ENCODE measurements at places on chromosomes 3 and 15.

DNA sequence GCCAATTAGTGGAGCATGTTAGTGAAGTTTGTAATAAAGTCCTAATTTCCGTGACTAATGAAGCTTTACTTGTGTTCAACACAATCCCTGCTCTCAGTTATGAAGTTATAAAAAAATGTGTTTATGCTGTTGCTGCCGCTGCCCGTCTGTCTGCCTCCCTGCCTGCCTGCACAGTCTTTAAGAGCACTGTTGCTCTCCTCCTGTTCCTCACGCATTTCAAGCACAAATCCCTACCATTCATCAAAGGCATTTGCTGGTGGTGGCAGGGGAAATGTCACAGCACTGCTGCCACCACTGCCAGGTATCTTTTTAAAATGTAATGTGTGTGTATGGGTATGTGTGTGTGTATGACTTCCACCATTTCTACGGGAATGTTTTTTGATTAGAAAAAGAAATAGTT, 58.8 kb downstream of the CACNA1D start:
- DNase-seq: no peak

GRCh38 chr3:9416139-9416780, 18.8 kb downstream of the SETD5 start:
- DNase-seq: no peak

DNA sequence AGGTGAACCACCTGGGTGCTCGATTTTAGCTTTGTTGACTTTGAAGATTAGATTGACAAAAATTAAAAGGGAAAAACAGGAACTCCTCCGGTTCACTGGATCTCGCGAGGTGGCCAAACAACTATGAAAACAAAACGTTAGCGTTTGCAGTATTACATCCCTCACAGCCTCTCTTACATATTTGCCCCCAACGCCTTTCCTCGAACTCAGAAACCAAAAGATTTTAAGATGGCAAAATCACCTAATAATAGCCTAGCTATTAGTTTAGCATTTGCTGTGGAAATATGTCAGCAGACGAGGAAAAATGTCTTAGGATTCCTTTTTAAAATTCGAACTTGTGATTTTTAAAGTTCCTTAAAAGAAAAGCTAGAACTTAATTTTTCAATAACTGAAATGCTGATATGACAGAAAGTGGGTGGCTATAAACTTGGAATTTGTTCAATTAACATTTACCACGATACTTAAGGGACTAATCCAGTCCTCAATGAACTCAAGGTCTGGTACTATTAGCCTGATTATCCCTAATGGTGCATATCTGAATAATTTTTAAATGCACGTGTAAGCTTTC, 491 bp upstream of the SENP7 start:
- no peak for DNase-seq

DNA sequence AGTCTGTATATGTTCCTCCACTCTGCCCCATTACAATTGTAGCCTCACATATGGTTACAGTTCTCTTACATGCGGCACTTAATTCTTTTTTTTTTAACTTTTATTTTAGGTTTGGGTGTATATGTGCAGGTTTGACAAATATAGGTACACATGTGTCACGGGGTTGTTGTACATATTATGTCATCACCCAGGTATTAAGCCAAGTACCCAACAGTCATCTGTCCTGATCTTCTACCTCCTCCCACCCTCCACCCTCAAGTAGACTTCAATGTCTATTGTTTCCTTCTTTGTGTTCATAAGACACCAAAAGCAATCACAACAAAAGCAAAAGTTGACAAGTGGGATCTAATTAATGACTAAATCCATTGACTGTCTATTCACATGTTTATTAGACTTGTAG, 144.6 kb upstream of the TP63 start:
- DNase-seq: no peak

DNA sequence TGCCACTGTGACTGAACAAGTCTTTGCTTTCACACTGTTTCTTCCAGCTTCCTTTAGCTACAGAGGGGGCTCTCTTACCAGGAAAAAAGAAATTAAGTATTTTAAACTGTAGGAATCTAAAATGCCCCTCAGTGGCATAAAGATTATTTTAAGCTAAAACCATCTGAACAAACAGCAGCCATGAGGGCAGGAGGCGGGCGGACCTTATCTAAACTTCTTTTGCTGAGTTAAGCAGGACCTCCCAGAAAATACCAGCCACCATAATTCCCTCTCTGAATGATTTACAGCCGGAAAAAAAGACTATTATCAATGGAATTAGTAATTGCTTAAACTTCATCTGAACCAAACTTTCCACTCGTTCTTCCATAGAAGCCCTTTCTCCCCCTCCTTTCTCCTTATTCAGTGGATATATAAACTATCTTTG, 5.2 kb upstream of the TOPAZ1 start:
- no peak for DNase-seq

- no peak for DNase-seq
Measured at GRCh38 chr3:187340578-187340977, 27.6 kb upstream of the RTP4 start.

DNA sequence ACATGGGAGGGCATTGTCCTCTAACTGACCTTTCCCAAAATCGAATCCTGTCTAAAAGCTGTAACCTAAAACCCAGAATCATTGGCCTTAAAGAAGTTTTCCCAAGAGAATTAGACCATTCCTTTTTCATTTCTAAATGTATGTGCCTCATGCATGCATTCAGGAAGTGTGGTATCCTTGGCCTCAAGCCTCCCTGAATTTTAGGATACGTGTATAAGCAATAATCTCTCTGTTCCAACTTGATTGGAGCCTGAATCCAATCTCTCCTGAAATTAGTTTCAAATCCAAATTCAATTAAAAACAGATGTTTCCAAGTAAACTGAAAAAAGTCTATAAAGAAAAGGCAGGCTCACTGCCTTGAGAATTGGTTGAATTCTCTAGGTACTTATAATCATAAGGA, 86.0 kb upstream of the VEPH1 start:
- DNase-seq: no peak

- no peak for DNase-seq
Measured at GRCh38 chr3:191492601-191493000, 31.6 kb downstream of the PYDC2 start.

DNA sequence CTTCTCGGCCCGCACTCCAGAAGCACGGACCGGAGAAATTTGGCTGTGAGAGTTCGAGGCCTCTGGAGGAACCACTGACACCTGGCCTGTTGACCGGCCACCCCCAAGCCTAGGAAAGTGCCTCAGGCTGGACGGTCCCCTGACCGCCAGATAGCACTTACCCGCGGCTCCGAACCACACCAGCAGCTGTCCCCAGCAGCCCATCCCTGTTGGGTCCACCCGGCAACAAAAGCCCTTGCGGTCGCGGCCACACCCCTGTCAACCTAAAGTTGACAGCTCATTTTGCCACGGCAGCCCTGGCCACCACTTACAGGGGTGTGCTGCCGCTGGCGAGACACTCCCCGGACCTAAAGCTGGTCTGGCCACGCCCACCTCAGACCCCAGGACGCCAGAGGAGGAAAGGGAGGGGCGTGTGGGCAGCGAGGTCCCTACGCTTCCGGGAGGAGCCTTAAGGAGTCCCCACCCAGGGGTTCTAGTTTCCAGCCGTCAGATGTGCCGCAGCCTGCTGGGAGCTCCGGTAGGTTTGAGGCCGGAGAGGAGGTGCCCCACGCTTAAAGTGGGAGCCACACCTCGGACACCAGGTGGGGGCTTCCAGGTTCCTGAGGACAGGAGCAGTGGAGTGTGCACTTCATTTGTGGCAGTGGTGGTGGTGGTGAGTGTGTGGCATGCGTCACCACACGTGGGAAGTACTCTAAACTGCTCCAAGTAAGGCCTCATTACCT, at the start of gene LTK:
LTK (minus strand) TSS at position 322 of the 722 bp plus-strand sequence; CDS start at position 204, 118 bp downstream.
- DNase-seq: no peak

DNA sequence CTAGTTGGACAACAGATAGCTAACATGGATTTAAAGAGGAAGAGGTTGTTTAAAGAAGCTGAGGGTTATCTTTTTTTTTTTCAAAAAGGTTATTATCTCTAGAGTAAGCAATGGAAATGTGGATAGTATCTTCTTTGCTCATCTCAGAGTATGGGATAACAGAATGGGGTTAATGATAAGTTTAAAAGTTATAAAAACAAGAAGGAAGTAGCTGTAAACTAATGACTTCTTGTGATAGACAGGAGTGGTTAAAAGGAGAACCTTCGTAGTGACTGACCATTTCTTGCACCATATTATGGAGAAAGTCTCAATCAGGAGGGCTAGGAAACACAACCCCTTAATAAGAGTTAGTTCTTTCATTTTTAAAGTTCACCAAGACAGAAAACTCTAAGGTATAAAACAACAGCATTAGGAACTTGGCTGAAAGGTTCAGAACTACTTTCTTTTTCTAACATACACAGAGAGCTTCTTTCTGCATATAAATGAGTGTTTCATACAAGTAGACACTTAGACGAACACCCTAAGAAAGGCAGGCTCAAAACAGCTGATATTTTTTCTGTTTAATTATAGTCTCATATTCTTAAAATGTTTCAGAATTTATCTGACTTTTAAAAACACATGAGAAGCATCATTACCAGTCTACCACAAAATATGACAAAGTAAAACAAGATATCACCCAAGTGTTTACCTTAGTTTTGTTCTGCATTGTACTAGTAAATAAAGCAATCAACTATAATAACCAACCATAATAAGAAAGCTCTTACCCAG, 140.0 kb downstream of the MEIS2 start:
- no peak for DNase-seq
